ENCODE measurements at places on chromosomes 5 and 9.
A peak's percentile ranks its signal among the peaks of the same experiment; 100 is the strongest.

DNA sequence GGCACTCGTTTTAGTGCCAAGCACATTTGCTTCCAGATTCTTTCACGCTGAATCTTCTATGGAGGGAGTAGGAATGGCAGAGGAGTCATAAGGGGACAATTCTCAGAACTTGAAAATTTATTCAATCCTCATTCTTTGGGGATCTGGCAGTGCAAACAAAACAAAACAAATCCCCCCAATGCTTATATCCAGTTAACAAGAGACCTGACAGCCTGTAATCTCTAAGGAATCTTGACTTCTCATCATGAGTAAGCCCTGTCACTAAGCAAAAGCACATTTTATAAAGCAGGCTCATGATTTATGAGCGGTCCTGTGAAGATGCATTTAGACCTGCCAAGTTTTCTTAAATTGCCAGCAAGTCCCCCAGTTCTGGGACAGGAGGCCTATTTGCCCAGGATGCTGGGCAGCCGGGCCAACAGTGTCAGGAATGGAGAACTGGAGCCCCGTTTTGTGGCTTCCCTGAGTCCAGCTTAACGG, 513.9 kb downstream of the CTNND2 start:
- no peak for DNase-seq

DNA sequence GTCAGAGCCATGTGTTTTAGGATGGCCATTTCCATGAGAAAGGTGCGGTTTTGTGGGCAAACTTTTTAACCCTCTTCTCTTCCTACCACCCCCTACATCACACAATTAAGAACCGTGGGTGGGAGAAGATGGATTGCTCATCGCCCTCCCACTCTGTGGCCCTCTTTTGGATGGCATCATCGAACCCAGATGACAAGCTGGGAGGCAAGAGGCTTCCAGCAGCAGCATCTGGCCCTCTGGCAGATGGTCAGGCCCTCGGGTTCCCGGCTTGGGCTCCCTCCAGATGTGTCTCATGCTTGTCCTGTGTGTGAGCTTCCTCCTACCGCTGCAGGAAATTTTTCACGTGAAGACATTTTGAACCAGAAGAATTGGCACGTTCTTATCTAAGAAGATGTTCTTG, 199.9 kb downstream of the EBF1 start:
- no peak for DNase-seq

DNA sequence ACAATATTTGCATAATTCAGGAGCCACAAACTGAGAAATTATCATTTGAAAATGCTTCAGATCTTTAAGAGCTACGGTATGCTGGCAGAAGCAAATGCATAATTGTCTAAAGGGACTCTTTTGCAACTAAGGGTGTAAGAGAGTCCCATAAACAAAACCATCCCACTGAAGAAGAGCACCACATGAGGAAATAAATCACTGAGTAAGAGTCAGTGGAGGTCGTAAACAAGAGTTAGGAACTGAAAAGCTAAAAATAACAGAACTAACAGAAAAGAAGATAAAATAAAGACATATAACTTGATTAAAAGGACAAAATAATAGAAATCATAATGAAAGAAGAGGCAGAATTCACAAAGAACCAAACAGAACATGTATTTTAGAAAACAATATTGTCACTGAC, 3.5 kb upstream of the SMC2 start:
- DNase-seq: no peak

DNA sequence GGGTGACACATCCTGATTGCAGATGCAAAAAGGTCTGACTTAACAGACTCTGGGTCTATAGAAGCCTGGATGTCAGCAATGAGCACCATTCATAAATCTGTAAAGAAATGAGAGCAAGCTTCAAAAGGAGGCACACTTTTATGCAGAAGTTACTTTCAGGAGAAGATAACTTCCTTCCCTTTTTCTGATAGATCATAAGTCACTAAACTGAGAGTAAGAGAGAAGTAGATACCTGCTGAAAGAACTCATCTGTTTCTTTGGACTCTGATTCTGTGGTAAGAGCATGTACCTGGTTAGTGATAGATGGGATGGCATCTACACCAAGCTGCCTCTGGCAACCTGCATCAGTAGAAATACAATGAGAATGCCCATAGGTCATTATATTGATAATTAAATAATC, 525.6 kb downstream of the CETN3 start:
- DNase-seq: no peak

DNA sequence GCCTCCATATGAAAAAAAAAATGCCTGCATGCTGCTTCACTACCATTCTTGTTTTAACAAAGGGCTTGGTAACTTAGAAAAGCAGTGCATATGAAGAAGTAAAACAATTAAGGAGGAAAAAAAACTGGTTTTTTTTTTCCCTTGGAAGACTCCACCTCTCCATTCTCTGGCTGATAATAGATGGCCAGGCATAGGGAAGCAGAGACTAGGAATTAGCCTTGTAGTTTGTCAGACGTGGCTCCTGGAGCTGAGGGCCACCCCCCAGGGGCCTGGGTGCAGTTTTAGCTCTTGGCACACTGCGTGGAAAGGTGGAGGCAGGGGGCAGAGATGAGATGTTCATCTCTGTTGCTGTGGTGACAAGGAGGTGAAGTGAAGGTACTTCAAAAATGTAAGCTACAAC, 42.7 kb downstream of the WDR36 start:
- no peak for DNase-seq

DNA sequence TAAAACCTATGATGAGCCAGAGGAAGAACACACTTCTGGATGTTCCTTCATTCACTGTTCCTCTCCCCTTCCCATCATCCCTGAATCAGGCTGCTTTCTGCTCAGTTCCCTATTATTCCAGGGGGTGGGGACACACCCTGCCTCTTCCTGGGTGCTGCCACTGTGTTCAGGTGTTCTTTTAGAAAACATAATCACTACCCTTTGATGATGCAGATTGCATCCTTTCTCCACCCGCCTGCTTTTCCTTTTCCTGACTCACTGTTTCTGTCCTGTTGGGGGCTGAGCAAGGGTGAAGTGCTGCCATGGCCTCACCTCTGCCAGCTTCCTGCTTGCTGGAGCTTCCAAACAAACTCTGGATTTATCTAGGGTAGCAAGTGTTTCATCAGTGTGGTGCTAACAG, 331.9 kb upstream of the GRIA1 start:
- DNase-seq: no peak

DNA sequence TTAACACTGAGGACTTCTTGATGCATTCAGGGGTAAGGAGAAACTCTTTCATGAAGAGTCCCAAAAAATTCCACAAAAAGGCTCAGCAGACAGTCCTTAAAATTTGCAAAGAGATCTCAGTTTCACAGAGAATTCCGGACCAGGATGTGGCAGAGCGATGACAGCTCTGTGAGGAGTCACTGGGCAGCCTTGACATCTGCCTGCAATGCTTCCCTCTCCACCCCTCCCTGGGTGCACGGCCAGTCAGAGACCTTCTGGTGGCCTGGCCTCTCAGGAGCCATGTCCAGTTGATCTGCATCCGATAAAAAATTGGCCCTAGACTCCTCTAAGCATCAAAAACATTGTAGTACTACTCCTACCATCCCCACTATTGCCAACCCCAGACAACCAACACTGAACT, 76.8 kb downstream of the MACROH2A1 start:
- no peak for DNase-seq

DNA sequence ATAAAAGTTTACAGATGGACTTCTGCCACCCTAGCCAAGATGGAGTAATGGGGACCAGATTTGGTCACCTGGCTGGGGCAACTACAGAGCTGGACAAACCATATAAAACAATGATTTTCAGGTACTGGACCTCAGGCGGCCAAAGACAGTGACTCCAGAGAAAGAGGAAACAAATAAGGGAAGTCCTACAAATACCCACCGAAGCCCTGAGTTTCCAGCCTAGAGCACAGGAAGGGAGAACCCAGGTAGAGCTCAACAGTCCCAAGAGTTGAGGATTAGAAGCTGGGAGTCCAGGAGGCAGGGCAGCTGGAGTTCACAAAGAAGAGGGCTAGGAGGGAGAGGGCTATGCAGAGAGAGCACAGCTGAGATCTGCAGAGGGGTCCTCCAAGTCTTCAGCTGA, 106.7 kb upstream of the NR5A1 start:
- DNase-seq: no peak

DNA sequence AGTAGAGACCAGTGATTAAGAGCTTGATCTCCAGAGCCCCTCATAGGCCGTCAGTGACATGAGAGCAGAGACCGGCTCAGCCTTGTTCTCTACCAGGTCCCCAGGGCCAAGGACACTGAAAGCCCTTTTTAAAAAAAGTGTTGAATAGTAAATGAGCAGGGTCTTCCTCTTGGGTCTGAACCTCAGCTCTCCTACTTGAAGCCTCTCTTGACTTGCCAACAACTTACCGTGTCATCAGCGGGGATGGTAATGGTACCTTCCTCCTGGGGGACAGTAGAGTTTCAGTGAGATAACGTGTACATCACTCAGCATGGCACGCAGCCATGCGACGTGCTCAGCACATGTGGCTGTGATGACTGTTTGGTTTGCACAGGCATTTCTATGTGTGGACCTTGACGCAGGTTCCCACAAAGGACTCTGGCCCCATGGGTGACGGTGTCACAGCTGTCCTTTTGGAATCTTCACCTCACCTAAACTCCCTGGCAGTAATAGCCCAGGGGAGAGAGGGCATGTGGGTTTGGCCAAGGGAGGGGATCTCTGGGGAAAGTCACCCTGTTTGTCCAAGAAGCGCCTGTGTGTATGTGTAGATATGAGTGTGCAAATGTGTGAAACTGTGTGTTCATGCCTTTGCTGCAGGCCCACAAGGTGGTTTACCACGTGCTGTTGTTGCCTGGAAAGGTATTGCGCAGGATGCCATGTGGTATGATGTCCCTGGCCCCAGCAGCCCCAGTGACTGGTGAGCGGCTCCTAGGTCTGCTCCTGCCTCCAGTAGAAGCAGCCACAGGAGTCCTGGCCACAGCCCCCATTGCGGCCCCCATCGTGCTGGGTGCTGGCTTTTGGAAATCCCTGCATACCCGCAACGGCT, 18.7 kb downstream of the ERGIC1 start:
- no peak for DNase-seq

DNA sequence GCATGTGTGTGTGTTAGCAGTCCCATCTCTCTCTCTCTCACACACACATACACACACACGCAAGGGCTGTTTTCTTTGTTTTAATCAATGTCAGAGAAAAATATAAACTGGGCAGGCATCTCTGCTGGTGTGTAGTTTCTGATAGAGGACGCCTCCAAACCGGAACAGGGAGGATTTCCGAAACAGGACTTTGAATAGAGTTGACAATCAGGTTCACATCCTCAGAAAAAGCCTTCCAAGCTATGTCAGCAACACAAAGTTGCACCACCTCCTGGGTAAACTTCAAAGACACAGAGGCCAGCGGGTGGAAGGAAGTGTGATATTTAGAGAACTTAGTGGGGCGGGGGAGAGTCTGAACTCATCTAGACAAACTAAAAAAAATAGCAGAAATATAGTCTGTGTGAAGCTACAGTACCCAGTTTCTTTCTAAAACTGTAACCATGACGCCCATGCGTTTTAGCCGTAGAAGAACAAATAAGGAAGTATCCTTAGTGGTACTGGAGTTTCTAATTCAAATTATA, 1.2 kb downstream of the ST8SIA4 start:
- no peak for DNase-seq

- no peak for DNase-seq
Observed at GRCh38 chr5:58929726-58930125, 346.9 kb downstream of the RAB3C start.

DNA sequence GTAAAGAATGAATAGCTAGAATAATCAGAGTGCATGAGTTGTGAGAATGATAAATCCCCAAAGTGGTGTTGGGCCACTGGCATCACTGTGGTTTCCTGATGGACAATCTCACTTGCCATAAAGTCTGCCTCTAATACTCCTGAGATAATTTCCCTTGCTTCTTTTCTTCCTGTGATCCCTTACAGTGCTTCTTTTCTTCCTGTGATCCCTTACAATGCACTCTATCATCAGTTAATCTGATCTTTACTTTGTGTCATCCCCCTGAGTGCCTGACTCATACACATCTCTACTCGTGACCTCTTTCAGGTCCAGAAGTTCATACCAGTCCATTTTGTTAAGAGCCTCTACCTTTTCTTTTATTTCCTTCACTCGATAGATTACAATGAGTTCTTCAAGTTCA, 418.3 kb downstream of the HCN1 start:
- DNase-seq: no peak

- peak; percentile 86 for DNase-seq
Observed at GRCh38 chr9:110650991-110651411, 17.6 kb upstream of the MUSK start.

DNA sequence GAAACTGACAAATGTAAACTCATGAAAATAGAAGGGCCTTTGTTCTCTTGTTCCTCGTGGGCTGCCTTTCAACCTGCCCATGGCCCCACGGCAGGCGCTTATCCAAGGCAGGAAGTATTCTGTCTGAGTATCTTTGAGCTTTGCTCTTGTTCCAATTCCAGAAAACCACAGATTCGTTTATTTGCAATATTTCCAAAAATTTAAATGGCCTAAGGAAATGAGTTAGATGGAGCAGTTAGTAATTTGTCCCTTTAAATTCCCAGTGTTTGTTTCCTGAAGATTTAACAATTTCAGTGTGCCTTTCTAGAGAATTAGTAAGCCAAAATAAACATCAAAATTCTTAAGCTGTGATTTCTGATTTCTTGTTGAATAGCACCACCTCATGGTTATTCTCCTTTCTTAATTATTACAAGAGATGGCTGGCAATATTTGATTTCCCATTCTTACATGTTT, 299.4 kb upstream of the RASA1 start:
- peak; percentile 20 for DNase-seq

GRCh38 chr5:159181152-159181551, 28.2 kb downstream of the RNF145 start:
- no peak for DNase-seq

DNA sequence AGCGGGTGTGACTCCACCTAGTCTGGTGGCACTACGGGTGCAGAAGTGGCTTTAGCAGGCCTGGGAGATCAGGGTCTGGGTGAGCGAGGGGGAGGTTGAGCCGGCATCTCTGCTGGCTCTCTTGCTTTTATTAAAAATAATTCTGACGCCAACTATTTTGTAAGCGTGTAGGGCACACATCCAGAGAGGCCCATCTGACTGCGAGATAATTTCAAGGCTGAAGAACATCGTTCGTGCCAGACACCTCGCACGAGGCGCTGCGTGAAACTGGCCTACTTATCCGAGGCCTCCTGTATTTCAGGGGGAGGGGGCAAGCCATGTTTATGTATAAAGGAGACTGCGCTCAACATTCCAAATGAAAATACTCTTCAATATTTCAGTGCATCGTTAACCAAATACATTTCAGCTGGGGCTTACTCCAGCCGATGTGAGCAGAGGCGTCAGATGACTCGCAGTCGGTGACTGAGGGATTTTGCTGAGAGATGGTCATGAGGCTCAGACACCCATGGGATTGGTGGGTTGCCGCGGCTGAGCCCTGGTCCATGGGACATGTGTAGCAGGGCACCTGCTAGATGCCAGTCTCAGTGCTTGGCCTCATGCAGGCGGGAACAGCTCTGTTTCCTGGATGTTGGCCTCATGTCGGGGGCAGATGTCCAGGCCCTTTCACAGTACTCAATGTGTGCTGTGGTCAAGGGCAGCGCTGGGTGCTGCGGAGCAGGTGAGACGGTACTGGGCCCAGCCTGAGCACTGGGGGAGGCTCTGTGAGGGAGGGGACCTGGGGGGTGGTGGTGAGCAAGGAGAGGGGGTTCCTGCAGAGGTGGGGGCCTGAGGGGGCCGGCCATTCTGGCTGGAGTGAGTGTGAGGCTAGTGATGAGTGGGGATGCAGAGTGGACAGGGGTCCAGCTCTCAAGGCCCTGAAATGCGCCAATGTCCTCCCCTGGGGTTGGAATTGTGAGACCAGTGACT, 201.5 kb downstream of the DAB2IP start:
- DNase-seq: no peak

All from amniotic stem cell (primary cell).